ENCODE measurements at places on chromosomes 5 and 9.

DNA sequence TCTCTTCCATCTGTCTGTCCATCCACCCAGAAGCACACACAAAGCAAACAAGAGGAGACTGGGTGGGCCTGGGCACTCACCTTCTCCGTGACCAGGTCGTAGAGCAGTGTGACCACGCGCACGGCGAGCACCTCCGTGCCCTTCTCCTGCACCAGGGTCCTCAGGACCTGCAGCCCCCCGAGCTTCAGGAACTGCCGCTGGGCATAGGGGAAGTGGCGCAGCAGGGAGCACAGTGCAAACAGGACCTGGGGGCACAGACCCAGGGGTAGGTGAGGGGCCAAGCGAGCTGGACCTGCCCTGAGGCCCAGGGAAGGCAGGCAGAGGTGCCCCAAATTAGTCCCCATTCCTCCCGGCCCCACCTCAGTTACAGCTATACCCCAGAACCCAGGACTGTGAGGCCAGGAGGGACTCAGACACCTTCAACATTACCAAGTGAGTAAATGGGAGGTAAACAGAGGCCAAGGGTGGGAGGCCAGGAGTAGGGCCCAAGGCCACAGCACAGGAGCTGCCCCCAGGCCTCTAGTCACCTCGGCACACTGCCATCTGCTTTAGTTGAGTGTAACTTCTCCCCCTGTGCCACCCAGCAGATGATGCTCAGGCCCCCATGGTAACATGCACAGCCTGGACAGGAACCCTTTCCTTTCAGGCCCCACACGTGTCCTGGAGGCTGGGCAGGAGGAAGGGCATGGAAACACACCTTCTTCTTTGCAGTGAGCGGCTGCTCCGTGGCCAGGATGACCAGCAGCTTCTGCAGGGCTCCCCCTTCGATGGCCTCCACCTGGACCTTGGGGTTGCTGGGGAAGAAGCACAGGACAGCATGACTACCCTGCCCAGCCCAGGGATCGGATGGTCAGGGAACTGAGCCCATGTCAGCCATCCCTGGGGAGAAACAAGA, 76.2 kb upstream of the LRRTM2 start:
- DNase-seq = no peak

DNA sequence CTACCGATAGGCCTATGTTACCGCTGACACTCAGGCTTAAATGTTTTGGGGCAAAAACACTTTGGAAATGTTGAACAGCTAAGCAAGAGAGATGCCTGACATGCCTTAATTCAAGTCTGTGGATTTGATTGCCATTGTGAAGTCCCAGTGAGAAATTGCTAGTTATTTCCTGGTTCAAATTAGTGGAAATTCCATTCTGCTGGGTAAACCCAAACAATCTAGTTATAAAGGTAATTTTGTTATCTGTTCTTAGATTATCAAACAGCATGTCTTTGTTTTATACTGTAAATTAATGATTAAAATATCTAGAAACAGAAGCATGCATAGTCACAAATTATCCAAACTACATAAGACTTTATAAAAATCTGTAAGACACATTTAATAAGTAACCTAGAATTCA, 96.6 kb downstream of the PJA2 start:
- no peak for DNase-seq

GRCh38 chr5:33423018-33423630, 17.6 kb upstream of the TARS1 start:
- DNase-seq = no peak

DNA sequence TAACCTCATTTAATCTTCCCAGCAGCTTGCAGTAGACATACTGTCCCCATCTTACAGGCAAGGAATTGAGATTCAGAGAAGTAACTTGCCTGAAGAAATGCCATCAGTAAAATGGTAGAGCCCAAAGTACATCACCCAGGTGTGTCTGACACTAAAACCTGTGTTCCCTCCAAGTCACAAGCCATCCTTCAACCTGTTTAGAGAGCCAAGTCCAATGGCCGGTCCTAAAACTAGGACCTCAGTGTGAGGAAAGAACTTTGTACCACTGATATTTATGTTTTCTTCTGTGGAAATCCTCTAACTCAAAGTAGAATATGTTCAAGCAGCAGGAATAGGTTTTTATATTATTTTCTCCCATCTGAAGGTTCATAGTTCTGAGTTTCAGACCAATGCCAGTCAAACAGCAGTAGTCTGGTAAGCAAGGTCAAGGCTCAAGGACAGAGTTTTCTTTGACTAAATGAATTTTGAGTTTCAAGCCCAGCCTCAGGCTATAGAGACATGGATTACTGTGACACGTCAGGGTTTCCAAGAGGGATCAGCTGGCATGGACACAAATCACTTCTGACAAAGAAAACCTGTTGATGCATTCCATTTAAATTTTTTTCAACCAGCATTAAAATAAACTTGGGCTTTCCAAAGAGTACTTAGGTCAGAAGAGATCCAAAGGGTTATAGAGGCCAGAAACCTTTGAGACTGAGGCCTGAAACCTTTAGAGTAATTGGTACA, 80.9 kb upstream of the PLPP6 start:
- DNase-seq = no peak

GRCh38 chr5:171692107-171692506, 93.5 kb upstream of the SMIM23 start:
- DNase-seq = no peak

- no peak for DNase-seq
These were observed 538.2 kb downstream of the CCDC171 start for GRCh38 chr9:16090907-16091629.

- DNase-seq = no peak
These were observed 7.2 kb upstream of the ADGRV1 start for GRCh38 chr5:90551376-90551775.

GRCh38 chr9:105850852-105851500, 156.6 kb downstream of the TMEM38B start:
- DNase-seq = no peak

DNA sequence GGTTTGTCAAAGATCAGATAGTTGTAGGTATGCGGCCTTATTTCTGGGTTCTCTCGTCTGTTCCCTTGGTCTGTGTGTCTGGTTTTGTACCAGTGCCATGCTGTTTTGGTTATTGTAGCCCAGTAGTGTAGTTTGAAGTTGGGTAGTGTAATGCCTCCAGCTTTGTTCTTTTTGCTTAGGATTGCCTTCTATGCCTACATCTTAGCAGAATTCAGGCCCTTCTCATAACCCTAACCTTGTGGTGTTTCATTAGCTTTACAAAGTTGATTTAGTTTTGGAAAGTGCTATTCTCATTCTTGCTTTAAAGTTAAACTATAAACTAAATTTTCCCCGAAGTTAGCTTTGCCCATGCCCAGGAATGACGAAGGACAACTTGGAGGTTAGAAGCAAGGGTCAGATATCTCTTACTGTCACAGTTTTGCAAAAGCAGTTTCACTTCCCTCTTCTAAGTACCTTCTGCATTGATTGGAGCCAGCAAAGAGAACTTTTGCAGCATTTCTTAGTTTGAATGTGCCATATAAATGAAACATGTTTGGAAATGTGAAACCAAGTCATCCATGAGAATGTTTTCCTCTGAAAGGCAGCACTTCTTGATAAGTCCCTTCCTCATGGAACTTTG, 274.3 kb upstream of the DMRT1 start:
- DNase-seq = no peak

- DNase-seq = no peak
These were observed 70.0 kb downstream of the IL6ST start for GRCh38 chr5:55924744-55925143.

- no peak for DNase-seq
These were observed 79.1 kb downstream of the LHFPL2 start for GRCh38 chr5:78569441-78569840.

DNA sequence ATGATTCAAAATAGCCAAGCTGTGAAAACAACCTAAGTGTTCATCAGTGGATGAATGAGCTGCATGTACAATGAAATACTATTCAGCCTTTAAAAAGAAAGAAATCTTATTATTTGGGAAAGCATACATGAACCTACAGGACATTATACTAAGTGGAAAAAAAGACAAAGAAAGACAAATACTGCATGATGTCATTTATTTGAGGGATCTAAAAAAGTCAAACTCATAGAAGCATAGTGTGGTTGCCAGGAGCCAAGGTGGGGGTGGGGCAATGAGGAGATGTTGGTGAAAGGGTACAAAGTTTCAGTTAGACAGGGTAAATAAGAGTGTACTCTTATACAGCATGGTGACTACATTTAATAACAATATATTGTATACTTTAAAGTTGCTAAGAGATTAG, 261.5 kb downstream of the PARP8 start:
- no peak for DNase-seq

- no peak for DNase-seq
These were observed 42.8 kb upstream of the PSD2 start for GRCh38 chr5:139752506-139753473.

- DNase-seq = no peak
These were observed 327.7 kb downstream of the PIK3R1 start for GRCh38 chr5:68543212-68543611.

DNA sequence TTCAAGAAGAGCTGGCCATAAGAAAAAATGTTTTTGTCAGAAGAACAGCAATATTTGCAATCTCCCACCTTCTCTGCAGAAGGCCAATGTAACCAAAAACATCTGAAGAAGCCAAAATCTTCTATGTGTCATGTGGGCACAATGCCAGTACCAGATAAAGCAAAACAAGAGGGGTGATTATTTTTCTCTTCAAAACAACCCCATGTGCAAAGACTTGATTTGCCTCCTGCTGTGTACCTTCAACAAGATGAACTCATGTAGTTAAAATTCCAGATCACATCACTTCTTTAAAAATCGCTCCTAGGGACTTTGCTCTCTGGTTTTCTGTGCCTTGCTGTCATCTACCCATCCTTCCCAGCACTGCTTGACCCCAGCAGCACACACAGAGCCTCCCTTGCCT, 134.0 kb upstream of the MAP3K1 start:
- no peak for DNase-seq

DNA sequence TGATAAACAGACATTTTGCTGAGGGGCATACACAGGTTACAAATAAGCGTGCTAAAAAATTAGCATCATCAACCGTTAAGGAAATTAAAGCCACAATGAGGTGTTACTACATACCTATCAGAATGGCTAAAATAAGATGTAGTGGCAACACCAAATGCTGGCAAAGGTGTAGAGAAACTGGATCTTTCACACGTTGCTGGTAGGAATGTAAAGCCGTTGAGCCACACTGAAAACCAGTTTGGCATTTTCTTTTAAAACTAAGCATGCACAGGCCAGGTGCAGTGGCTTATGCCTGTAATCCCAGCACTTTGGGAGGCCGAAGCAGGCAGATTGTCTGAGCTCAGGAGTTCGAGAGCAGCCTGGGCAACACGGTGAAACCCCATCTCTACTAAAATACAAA, 67.0 kb upstream of the SYK start:
- no peak for DNase-seq

- DNase-seq = no peak
These were observed 614.7 kb downstream of the PRELID2 start for GRCh38 chr5:145220481-145220880.

- no peak for DNase-seq
These were observed 74.3 kb downstream of the SEC61B start for GRCh38 chr9:99296291-99296951.

- DNase-seq = no peak
These were observed 14.6 kb upstream of the COL15A1 start for GRCh38 chr9:98929071-98929470.

DNA sequence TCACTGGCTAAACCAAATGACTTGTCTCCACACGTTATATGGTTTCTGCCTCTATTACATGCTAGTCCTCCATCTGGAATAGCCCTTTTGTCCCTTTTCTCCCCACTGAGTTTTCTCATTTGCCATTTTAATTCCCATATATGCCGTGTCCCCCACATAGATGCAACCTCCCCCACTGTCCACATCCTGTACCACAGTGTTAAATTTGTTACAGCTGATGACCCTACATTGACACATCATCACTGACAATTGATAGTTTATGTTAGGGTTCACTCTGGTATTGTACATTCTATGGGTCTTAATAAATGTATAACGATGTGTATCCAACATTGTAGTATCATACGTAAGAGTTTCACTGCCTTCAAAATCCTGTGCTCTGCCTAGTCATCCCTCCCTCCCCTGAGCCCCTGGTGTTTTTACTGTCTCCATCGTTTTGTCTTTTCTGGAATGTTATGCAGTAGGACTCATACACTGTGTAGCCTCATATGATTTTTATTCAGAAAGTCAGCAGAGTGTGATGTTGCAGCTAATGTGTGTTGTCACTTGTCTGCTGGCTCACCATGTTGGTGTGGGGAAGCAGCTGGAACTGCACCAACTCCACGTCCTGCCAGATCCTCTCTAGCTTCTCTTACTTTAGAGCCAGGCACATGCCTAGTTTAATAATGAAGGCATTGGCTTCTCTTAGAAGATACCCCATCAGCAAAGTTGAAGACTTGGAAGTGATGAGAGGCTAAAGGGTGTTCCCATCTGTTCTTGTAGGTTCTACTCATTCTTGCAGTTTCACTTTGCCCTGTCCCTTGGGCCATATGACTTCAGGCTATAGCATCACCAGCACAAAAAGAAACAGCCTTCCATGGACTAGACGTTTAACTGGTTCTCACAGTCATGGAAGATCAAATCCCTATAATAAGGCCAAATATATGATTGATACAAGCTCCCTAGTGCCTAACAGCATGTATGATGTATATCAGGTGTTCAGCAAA, 30.2 kb downstream of the LRRC70 start:
- DNase-seq = no peak

DNA sequence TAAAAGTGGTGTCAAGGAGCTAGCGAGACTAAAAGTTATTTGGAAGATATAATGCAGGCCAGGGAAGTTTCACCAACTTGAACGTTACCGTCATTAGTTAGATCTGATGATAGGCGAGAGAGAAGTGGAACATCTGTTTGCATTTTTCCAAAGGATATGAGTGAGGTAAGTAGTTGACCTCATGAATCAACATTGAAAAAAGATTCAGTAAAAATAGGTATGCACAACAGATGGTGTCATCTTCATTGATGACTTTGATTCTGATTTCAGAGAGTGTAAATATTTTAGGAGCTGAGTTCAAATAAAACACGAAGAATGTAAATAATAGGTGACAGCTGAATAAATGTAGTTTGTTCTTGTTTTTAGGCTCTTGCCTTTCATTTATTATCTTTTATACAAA, 998.9 kb upstream of the CDH6 start:
- no peak for DNase-seq

GRCh38 chr5:58156361-58156760, 303.5 kb downstream of the PLK2 start:
- DNase-seq = no peak

Measured in stimulated activated CD8-positive, alpha-beta memory T cell treated with anti-CD3 and anti-CD28 coated beads, Interleukin-2, amount 100 ng/mL, for 48 hours (primary cell).